ENCODE measurements at places on chromosomes 11 and 22.

DNA sequence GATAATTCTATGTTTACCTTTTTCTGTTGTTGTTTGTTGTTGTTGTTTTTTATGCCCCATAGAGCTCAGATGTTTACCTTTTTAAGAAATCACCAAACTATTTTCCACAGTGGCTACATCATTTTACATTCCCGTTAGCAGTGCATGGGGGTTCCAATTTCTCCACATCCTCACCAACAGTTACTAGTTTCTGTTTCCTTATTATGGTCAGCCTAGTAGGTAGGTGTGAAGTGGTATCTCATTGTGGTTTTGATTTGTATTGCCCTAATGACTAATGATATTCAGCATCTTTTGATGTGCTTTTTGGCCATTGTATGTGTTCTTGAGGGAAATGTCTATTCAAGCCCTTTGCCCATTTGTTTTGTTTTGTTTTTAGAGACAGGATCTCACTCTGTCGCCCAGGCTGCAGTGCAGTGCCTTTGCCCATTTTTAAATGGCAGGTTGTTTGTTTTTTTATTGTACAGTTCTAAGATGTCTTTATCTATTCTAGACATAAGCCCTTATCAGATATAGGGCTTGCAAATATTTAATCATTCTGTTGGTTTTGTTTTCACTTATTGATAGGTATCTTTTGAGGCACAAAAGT, 27.5 kb downstream of the CHEK2 start:
- no peak for DNase-seq

GRCh38 chr11:103170865-103171264, 61.6 kb downstream of the DYNC2H1 start:
- no peak for DNase-seq

DNA sequence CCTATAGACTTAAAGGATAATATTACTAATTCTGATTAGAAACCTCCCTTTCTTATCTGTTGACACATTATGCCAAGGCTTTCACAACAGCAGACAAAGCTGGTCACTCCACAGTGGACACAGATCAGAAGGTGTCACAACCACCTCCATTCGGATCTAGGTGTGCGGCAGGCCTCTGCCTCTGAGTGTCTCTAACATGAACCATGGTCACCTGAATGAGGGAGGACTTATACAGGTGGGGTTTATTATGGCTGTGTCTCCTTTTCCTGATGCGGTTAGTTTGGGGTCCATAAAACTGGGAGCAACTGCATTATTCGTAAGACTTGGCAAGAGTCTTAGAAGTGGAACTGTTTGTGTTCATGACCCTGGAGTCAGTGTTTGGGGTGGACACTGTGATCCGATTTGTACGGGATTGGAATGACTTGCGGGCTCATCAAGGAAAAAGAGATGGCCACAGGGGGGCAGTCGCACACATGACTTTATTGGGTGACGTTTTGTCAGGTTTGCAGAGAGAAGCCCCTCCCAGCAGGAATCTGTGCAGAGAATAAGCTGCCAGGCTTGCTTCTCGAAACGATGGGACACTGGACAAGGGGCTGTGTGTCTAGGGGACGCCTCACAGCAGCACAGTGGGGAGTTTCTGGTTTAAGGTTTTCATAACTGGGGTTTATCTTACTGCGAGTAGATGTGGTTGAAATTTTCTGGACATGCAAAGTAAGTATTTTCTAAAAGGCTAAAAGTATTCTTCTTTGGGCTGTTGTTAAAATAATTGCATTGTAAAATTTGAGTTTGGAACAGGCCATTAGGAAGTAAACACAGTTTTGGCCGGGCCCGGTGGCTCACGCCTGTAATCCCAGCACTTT, 90.6 kb downstream of the GAB4 start:
- DNase-seq: peak; percentile 74

DNA sequence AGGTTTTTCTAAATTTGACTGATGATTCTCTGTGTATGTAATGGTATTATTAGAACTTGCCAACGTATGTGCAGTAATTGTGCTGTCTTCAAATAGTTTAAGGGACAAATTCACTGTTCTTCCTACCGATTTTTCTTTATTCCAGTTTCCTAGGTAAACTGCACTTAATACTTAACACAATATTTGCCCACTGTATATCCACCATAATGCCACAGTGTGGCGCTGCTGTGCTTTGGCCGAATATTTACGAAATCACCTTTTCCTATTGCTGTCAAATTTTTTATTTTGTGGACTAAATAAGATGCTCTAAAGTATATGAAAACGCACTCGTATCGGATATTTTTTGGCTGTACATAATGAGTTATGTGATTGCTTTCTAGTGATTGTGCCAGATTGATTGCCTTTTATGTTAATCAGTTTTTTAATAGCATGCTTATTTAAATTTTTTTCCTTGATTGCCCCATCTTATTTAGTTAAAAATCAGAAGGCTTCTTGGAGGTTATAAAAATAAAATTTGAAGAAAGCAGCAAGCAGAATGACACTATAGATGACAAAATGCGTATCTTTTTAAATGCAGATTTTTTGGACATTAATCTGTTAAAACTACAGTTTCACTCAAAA, 10.5 kb downstream of the AASDHPPT start:
- DNase-seq: peak; percentile 28

GRCh38 chr11:131615611-131616010, 245.2 kb downstream of the NTM start:
- DNase-seq: no peak

DNA sequence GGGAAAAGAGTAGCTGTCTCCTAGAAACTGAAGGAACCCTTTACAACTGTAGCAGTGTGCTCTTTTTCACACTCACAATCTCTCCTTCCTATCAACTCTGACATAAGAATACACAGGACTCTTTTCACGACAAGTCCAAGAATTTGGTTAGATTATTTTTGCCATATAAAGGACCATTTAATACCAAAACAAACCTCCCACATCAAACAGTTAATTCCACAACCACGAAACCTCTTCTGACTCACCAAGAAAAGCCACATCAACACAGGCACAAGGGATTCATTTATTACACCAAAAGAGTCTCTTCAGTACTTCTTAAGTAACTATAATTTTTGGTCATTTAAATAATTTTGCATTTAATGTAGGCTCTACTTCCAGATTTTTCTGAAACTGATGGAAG, 222.6 kb upstream of the PITPNB start:
- DNase-seq: peak; percentile 40

DNA sequence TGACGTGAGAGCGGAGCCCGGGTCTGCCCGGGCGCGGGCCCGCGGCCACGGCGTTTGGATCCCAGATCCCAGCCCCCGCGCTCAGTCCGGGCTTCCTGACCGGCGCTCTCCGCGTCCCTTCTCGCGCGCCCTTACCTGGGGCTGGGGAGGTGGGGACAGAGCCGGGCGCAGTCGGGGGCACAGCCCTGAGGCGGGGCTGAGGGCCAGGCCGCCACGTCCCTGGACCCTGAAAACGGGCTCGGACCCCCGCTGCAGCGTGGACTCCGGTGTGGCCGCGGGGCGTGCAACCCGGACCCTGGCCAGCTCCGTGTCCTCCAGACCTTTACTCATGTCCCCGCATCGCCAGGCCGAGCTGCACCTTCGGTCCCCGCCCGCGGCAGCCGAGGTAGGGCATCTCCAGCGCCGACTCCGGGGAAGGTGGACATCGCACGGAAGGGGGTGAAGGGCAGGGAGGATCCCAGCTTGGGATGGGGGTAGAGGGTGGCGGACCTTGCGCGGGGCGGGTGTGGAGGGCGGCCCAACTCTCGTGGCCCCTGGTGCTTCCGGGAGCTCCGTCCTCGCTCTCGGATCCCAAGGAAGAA, 9.9 kb upstream of the AIFM3 start:
- DNase-seq: peak; percentile 32

- no peak for DNase-seq
Observed at GRCh38 chr11:14334893-14335292, 24.1 kb downstream of the RRAS2 start.

GRCh38 chr11:1873048-1873812, 18.5 kb downstream of the PRR33 start:
- no peak for DNase-seq

Measured in AG08395 (cell line).